ENCODE measurements at places on chromosomes 16 and 17. TPM values are rescaled to one million over a fixed set of nuclear protein-coding genes. Genes with fewer than 3 reads are reported as not detected.
A peak's percentile ranks its signal among the peaks of the same experiment; 100 is the strongest.

The ADAMTS18 gene
- total RNA-seq, result 6.7 TPM

The ZPBP2 gene
- not detected for total RNA-seq

The CLEC19A gene
- total RNA-seq, result 0.99 TPM

The HCRT gene
- total RNA-seq, result not detected

The ABI3 gene
- total RNA-seq, result 4.8 TPM

The AOC2 gene
- total RNA-seq, result 1.3 TPM

The KRTAP1-4 gene
- not detected for total RNA-seq

The MYO15B gene
- 38.9 TPM for total RNA-seq

The KRTAP4-8 gene
- total RNA-seq, result not detected

The YPEL3 gene
- total RNA-seq, result 30.6 TPM

The CCL17 gene
- not detected for total RNA-seq

The KRTAP3-2 gene
- total RNA-seq, result not detected

The SLC16A13 gene
- total RNA-seq, result 0.66 TPM

The FA2H gene
- total RNA-seq, result 7.1 TPM

The CDT1 gene
- 3.6 TPM for total RNA-seq

The TPSD1 gene
- not detected for total RNA-seq

The SULT1A1 gene
- 73.9 TPM for total RNA-seq

- no peaks in the 10 kb centered on the region for H3K27me3 ChIP-seq
- peaks cover 5% of the 10 kb centered on the region for H3K36me3 ChIP-seq
- no peaks in the 10 kb centered on the region for H3K4me1 ChIP-seq
- no peak overlapping the region for H3K4me3 ChIP-seq
- no peak overlapping the region for H3K27ac ChIP-seq
Observed at GRCh38 chr17:7823581-7824001, 10.4 kb upstream of the KDM6B start.

DNA sequence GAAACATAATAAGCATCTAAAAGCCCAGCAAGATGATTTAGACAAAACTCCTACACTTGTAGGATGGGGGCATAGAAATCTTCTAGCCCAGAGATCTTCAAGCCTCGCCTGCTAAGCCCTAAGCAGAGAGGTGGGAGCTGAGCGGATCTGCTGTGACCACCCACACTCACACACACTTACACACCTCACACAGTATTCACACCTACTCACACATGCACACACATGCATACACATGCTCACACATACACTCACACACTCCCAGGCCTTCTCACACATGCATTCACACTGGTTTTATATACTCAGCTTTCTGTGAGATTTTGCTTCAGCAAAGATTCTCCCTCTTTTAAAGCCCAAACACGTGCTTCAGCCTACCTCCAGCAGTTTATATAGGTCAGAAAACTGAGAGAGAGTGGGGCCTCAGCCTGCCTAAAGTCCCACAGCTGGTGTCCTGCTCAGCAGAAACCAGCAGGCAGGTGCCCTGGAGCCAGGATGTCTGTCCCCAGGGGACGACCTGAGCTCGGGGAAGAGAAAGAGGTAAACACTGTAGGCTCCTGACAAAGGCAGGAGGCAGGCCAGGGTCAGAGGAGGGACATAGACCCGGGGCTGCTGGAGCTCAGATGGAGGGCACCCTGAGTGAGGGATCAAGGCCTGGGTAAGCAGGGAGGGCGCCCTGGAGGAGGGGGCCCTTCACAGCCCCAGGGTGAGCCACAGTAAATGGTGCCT lies 12.0 kb upstream of the KRT19 start:
- H3K4me3 ChIP-seq, result no peak overlapping the region
- no peaks in the 10 kb centered on the region for H3K36me3 ChIP-seq
- no peaks in the 10 kb centered on the region for H3K27me3 ChIP-seq
- H3K4me1 ChIP-seq, result peaks cover 12% of the 10 kb centered on the region

GRCh38 chr16:55479430-55480140 lies 587 bp downstream of the MMP2 start:
- peak overlapping the region; percentile 62 for H3K4me3 ChIP-seq
- peak overlapping the region; percentile 76 for H3K27ac ChIP-seq
- peaks cover 10% of the 10 kb centered on the region for H3K36me3 ChIP-seq

GRCh38 chr16:82750068-82750467 lies 123.3 kb downstream of the CDH13 start:
- H3K27me3 ChIP-seq, result no peaks in the 10 kb centered on the region
- no peaks in the 10 kb centered on the region for H3K4me1 ChIP-seq
- H3K27ac ChIP-seq, result no peak overlapping the region
- H3K36me3 ChIP-seq, result no peaks in the 10 kb centered on the region
- no peak overlapping the region for H3K4me3 ChIP-seq
- DNase-seq, result no peak

DNA sequence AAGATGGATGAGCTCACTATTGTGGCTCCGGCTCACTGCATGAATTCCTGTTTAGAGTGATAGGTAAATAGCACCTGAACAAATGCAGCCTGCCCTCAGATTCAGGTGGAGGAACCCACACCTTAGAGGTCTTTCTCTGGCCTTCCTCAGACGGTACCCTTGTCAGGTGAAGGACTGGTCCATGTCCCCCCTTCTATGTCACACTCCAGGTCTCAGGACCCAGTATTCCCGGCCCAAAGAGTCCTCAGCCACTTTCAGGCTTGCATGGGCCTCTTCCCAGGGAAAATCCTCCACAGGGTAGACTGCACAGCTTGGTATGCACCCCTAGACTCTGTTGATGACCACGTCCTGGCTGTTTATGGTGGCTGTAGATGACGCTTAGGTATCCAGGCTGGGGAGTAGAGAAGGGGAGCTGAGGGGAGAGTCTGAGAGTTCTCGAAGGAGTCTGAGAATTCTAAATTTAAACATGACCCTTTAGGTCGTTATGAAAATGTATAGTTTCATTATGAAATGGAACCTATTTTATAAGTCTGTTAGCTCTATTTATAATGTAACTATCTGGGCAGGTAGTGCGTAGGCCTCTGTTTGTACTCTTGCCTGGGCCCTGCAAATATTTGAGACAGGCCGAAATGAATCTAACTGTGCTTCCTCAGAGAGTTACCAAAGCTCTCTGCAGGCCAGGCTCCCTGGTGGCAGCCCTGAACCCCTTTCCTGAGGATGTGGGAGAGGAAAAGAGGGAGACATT lies 32.5 kb upstream of the CCR7 start:
- H3K27me3 ChIP-seq, result no peaks in the 10 kb centered on the region
- H3K4me3 ChIP-seq, result no peak overlapping the region
- no peak overlapping the region for H3K27ac ChIP-seq
- no peaks in the 10 kb centered on the region for H3K36me3 ChIP-seq
- H3K4me1 ChIP-seq, result no peaks in the 10 kb centered on the region

GRCh38 chr16:81790830-81791435 lies 11.8 kb downstream of the PLCG2 start:
- H3K4me1 ChIP-seq, result no peaks in the 10 kb centered on the region
- no peaks in the 10 kb centered on the region for H3K36me3 ChIP-seq
- H3K27me3 ChIP-seq, result no peaks in the 10 kb centered on the region
- DNase-seq, result no peak

DNA sequence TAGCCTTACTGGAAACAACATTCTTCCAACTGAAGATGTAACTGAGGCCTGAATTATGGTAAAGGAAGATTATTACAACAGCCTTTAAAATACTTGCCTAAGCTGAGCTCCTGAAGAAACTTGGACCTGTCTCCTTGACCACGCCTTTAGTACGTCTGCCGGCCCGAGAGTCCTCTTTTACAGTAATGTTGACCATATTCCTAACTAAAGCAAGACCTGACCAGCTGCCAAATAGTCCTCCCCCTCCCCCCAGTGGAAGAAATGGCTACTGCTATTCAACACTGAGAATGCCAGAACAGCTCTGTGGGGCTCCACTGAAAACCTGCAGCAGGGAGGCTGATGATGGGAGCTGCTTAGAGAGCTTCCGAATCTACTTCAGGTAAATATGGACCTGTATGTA lies 12.6 kb upstream of the FOXJ1 start:
- no peak for DNase-seq
- no peaks in the 10 kb centered on the region for H3K27me3 ChIP-seq
- H3K36me3 ChIP-seq, result peaks cover 64% of the 10 kb centered on the region
- H3K27ac ChIP-seq, result no peak overlapping the region

GRCh38 chr17:35932586-35932985 lies 2.0 kb upstream of the RDM1 start:
- peak overlapping the region; percentile 25 for H3K27ac ChIP-seq
- no peaks in the 10 kb centered on the region for H3K36me3 ChIP-seq
- no peak for DNase-seq
- no peaks in the 10 kb centered on the region for H3K27me3 ChIP-seq

GRCh38 chr17:79684132-79684985 lies 46.4 kb upstream of the ENPP7 start:
- H3K36me3 ChIP-seq, result no peaks in the 10 kb centered on the region
- H3K4me3 ChIP-seq, result no peak overlapping the region
- H3K27ac ChIP-seq, result no peak overlapping the region
- DNase-seq, result no peak
- peaks cover 7% of the 10 kb centered on the region for H3K27me3 ChIP-seq

DNA sequence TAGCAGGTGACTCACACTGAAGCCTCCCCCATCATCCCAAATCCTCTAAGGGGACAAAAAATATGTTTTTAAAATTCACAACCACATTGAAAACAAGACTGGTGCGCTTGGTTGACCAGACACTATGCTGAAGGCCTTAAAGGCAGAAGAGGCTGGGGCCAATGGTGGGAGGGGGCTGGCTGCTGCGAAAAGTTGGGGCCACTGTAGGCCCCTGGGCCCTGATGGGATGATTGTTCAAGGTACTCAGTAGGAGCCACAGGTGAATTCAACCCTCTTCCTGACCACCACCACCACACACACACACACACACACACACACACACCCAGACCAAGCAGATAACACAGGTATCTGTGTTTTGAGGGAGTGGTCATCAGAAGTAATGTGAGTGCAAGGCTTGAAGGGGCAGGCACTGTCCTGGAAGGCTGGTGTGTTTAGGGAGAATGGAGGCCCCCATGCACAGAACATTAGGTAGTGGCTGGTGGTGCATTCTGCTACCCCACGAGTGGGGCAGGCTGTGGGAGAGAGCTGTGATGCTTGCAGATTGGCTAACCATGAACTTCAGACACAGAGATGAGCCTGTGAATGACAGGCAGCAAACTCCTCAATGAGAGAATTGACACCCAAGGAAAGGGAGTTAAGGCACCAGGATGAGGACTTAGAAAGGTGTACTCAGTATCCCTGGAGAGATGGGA lies 55.0 kb downstream of the NT5M start:
- H3K27ac ChIP-seq, result no peak overlapping the region
- no peaks in the 10 kb centered on the region for H3K27me3 ChIP-seq
- H3K4me1 ChIP-seq, result peaks cover 21% of the 10 kb centered on the region
- no peaks in the 10 kb centered on the region for H3K36me3 ChIP-seq

- H3K4me1 ChIP-seq, result peaks cover 51% of the 10 kb centered on the region
- peaks cover 4% of the 10 kb centered on the region for H3K36me3 ChIP-seq
- H3K27me3 ChIP-seq, result no peaks in the 10 kb centered on the region
Observed at GRCh38 chr16:81446907-81447268, 2.3 kb downstream of the CMIP start.

- H3K27me3 ChIP-seq, result no peaks in the 10 kb centered on the region
- H3K4me1 ChIP-seq, result peaks cover 5% of the 10 kb centered on the region
- H3K4me3 ChIP-seq, result no peak overlapping the region
Observed at GRCh38 chr17:2978116-2978515, 85.3 kb downstream of the OR1D5 start.

- H3K36me3 ChIP-seq, result no peaks in the 10 kb centered on the region
- H3K27me3 ChIP-seq, result peaks cover 97% of the 10 kb centered on the region
- peak overlapping the region; percentile 12 for H3K4me3 ChIP-seq
- H3K27ac ChIP-seq, result no peak overlapping the region
- H3K4me1 ChIP-seq, result peaks cover 44% of the 10 kb centered on the region
Observed at GRCh38 chr16:86511317-86512161, 1.2 kb downstream of the FOXF1 start.

- DNase-seq, result no peak
- H3K4me1 ChIP-seq, result peaks cover 30% of the 10 kb centered on the region
- H3K27ac ChIP-seq, result no peak overlapping the region
- H3K27me3 ChIP-seq, result no peaks in the 10 kb centered on the region
- peaks cover 78% of the 10 kb centered on the region for H3K36me3 ChIP-seq
Observed at GRCh38 chr16:2456551-2457153, 3.3 kb upstream of the TEDC2 start.

DNA sequence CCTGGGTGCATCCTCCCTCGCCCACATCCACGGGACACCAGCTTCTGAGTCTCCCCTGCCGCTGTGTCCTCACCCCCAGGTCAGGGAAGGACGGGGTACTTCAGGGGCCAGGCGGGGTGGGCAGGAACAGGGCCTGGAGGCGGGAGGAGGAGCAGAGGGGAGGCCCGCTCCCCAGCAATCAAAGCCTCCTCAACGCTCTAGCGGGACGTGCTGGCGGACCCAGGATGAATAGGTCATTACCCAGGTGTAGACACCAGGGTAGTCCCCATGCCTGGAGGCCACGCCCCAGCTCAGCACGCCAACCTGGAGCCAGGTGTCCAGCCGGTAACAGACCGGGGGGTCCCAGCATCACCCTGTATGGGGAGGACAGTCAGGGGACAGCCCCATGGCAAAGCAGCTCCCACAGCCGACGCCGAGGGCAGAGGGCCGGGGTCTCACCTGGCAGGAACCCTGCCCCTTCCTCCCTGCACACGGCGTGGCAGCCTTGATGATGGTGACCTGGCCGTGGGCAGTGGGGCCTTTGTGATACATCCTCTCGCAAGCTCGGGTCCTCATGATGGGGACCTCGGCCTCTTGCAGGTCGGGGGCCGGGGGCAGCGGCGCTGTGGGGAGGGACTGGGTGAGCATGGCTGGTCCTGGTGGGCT lies 24.2 kb downstream of the TPSD1 start:
- H3K4me1 ChIP-seq, result peaks cover 4% of the 10 kb centered on the region
- H3K27ac ChIP-seq, result no peak overlapping the region
- H3K4me3 ChIP-seq, result no peak overlapping the region
- DNase-seq, result no peak
- peaks cover 13% of the 10 kb centered on the region for H3K27me3 ChIP-seq

DNA sequence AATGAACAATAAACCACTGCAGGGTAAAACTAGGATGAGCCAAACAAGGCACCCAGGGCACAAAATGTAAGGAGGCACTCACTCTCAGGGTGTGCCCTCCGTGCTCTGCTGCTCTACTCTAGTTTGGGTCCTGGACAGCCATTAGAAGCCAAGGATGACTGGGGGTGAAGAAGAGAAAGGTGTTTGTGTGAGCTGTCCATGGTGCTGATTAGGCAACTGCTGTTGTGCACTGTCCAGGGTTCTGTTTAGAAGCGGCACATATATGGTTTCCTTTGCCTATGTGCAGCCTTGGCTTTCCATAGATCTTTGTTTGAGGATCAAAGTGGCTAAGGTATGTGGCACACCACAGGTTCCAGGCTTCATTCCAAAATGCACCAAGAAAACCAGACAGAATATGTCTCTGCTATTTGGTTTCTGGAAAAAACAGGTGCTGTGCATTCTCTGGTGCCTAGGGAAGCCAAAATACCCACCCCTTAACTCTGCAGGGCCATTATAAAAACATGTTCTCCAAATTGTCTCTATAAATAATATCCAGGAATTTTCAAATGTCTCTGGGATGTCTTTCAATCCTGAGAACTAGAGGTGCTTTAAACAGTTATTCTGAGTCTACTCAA lies 123.5 kb downstream of the CBLN1 start:
- no peak overlapping the region for H3K4me3 ChIP-seq
- no peaks in the 10 kb centered on the region for H3K4me1 ChIP-seq
- H3K27ac ChIP-seq, result no peak overlapping the region
- no peaks in the 10 kb centered on the region for H3K27me3 ChIP-seq
- H3K36me3 ChIP-seq, result no peaks in the 10 kb centered on the region

GRCh38 chr16:17776888-17777287 lies 306.1 kb upstream of the XYLT1 start:
- DNase-seq, result no peak
- H3K4me1 ChIP-seq, result peaks cover 10% of the 10 kb centered on the region
- H3K4me3 ChIP-seq, result no peak overlapping the region
- no peak overlapping the region for H3K27ac ChIP-seq
- H3K36me3 ChIP-seq, result no peaks in the 10 kb centered on the region
- H3K27me3 ChIP-seq, result peaks cover 3% of the 10 kb centered on the region

GRCh38 chr16:55662644-55663031 lies 6.8 kb downstream of the SLC6A2 start:
- H3K4me1 ChIP-seq, result peaks cover 6% of the 10 kb centered on the region
- peaks cover 14% of the 10 kb centered on the region for H3K27me3 ChIP-seq
- no peak overlapping the region for H3K27ac ChIP-seq
- no peaks in the 10 kb centered on the region for H3K36me3 ChIP-seq
- DNase-seq, result peak; percentile 13
